Activated CD8-positive, alpha-beta memory T cell treated with anti-CD3 and anti-CD28 coated beads for 4 hours (primary cell): ENCODE measurements at places on chromosomes 2 and 18.

- no peak for DNase-seq
Observed at GRCh38 chr2:66824926-66825325, 390.0 kb downstream of the MEIS1 start.

DNA sequence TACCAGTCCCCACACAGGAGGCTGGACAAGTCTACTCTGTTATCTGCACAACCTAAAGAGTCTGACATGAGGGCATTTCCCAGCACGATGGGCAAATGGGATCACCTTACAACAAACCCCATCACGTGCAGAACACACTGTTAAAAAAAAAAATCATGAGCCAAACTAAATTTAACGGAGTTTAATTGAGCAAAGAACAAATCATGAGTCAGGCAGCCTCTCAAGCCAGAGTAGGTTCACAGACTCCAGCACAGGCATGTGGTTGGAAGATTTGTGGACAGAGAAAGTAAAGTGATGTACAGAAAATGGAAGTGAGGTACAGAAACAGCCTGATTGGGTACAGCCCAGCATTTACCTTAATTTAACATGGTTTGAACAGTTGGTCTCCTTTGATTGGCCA is 59.9 kb downstream of the KYNU start:
- DNase-seq = no peak

GRCh38 chr18:48660346-48661228 is 121.8 kb downstream of the CTIF start:
- DNase-seq = no peak

DNA sequence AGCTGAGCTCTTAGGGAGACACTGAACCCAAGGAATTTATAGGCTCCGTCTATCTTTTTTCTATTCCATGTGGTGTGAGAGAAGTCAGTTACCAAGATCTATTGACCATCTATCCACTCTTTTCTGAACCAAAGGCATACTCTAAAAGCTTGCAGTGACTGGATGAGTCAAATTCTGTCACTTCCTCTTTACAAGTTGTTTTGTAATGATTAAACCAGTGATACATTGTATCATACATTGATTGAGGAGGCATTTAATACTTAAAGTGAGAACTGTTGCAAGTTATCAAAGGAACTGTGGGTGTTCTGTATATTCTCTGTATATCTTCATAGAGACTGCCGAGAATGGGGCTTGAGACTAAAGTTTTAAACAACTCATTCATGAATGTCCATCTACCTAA is 188.8 kb downstream of the CAMKMT start:
- DNase-seq = no peak

DNA sequence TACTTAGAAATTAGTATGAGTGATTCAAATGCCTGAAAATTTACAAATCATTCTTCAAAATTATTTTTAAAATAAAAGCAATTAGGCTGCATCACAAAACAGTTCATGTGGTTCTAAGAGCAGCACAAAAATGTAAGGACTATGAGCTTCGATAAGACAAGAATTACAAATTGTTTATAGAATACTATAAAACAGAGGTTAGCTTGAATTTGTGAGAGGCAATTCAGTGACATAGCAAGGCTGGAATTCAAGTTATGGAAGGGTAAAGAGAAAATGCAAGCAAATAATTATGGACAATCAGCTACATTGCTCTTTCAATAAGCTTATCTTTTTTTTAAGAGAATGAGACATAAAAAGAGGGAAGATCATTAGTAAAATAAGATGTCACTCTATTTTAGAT is 7.1 kb upstream of the XIRP2 start:
- DNase-seq = no peak
